ENCODE measurements at places on chromosomes 1 and 21.

DNA sequence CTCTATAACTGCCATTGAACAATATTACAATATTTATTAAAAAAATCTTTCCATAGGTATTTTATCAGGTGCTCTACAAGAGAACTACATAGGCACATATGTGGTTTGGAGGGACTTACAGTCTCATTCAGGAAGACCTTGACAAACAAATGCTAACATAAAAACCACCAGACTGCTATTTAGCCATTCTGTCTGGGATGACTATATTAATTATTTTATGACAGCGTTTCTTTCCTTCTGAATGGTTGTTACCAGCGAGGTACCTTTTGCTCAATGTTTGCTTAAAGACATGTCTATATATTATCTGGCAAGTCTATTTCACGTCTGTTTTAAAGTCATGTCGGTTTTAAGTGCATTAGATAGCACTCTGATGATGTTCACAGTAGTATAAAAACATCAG, 69.7 kb downstream of the RUNX1 start:
- no peak for DNase-seq

- no peak for DNase-seq
Observed at GRCh38 chr1:230376296-230376695, 49.8 kb downstream of the PGBD5 start.

GRCh38 chr1:211217392-211217791, 41.8 kb upstream of the RCOR3 start:
- no peak for DNase-seq

GRCh38 chr21:41967708-41968107, 13.9 kb upstream of the C2CD2 start:
- no peak for DNase-seq

DNA sequence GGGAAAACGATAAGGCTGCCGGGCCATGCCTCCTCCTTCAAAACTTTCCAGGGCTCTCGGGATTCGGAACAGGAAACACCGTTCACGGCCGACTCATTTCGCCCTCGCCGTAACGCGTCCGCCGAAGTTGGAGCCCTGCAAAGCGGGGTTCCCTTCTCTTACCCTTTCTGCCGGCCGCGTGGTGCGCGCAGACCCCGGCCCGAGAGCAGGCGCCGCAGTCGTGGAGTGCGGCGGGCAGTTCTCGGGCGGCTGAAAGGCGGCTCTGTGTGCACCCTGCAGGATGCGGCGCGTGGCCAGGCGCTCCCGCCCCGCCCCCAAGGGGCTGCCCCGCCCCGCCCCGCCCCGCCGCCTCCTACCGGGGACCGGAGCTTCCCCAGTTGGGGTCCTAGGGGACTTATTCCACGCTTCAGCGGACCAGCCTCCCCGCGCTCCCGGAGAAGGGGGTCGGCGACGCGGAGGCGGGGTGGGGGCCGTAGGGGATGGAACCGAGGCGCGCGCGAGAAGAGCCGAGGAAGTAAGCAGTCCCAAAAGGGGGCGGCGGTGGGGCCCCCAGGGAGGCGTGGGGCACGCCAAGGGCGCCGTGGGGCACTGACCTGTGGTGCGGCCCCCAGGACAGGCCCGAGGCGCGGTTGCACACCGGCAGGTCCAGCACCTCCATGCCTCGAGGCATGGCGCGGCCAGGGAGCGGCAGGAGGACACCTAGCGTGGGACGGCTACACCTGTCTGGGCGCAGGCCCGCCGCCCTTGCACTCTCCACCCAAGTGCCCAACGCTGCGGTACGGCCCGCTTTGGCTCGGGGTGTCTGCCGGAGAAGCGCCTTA, at the start of gene MCOLN2:
TSS of gene MCOLN2 (minus strand) at position 268 of the 821 bp plus-strand sequence. CDS start at position 27, 241 bp downstream.
- DNase-seq: peak; percentile 88

DNA sequence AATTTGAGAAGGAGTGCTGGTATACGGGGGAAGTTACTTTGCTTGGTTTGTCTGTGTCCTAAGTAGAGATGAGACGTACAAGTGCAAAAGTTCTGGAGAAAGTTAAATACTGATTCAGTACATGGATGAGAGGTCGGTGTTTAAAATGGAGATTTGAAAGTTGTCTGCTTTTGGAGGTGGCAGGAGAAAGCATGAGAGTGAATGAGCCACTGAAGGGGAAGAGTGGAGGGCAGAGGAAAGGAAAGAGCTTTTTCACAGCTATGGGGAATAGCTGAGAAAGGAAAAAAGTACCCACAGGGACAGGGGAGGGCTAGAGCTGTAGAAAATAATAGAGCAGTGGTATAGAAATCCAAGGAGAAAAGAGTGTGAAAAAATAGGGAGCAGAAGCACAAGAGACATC, 18.1 kb upstream of the CGN start:
- no peak for DNase-seq

DNA sequence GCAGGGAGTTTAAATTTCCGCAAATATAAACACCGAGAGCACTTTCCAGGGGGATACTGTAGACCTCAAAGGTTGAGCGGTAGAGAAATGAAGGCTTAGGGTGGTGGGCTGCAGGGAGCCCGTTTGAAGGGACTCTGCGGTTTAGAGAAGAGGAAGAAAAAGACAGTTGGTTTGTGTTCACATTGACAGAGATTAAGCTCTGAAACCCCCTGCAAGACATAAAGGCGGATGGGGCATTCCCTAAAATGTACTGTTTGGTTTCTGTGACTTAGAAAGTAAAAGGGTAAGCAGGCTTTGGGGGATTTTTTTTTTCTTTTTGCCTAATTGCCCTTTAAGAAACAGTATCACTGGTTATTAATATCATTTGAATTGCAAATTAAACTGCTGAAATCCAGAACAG, 1.3 kb downstream of the KAZN start:
- peak; percentile 74 for DNase-seq

DNA sequence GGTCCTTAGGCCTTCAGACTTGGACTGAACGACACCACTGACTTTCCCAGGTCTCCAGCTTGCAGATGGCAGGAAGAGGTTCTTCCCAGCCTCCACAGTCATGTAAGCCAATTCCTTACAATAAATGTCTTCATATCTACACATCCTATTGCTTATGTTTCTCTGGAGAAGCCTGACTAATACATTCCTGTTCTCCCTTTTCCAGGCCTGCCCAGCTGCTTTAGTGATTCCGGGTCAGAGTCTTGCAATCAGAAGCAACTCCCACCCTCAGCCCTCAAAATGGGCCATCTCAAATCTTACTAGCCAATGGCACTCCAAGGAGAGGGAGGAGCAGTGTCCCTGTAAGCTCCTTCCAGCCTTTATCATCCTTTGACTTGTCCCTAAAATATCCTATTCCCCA, 16.4 kb upstream of the CPT2 start:
- no peak for DNase-seq

DNA sequence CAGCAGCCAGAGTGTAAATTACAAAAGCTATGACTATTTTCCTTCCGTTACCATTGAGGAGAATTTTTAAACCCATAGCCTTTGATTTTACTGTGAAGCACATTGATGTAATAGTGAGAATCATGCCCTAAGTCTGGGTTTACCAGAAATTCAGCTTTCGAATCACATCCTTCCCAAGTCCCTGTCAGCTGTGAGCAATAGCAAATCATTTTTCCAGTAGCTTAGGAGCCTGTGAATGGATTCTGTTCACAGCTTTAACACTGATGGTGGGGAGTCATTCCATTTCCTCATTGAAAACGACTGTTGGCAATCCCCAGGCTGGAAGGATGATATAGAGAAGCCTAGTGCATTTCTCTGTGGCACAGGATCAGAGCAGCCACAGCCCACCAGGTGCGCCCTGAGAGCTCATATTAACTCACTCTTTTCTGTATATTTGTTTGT, 82.2 kb upstream of the C1orf105 start:
- DNase-seq: no peak

DNA sequence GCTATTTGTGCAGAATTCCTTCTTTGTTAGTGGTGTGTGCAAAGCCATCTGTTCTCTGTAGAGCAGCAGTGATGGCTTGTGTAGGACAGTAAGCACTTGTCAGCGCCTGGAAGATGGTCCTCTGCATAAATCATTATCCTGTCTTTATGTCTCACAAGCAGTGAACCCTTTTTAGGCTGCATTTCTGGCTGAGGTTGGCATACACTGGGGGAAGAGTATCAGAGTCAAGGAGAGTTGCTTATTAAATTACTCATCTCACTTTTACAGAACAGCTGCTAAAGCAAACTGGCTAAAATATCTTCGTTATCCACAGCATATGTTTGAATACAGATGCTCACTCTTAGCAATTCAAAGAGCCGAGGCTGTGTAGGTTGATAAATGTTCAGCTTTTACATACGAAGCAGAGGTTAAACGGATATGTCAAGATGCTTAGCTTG, 54.6 kb upstream of the NCAM2 start:
- DNase-seq: no peak

DNA sequence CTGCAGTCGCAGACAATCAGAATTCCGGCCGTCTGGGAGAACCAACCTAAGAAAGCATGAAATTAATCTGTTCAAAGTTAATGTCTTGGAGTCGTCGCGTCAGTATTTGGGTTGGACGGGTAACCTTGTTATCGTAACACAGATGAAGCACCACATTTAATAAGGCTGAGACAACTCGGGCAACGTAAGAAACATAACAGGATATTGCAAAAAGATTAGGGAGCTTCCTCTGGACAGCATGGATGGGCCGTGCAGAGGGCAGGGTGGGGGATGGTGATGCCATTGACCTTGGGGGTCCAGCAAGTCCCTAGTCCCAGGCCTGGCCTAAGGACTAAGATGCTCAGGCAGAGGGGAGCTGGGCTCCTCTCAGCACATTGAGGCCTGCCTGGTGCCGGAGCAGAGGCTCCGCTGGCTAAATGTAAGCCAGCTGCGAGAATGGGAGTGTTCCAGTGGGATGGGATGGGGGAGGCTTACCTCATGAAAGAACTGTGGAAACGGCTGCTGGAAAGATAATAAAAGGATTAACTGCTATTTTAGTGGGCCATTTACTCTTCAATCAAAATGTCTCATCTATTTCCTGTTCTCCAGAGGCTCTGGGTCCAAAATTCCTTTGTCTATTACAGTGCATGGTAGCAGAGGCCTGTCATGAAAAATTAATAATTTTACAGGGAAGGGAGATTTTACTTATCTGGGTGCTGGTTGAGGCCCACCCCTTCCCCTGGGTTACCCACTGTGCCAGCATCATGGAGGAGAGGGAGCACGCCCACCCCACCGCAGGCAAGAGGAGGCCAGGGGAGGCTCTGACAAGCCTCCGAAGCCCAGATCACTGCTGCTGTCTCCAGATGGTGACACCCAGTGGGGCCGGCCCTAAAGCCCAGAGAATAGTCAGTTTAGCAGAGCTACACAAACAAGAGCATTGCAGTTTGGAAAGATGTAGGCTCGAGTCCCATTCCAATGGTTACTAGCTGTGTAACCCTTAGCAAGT, 131.6 kb downstream of the DMRTB1 start:
- DNase-seq: no peak

DNA sequence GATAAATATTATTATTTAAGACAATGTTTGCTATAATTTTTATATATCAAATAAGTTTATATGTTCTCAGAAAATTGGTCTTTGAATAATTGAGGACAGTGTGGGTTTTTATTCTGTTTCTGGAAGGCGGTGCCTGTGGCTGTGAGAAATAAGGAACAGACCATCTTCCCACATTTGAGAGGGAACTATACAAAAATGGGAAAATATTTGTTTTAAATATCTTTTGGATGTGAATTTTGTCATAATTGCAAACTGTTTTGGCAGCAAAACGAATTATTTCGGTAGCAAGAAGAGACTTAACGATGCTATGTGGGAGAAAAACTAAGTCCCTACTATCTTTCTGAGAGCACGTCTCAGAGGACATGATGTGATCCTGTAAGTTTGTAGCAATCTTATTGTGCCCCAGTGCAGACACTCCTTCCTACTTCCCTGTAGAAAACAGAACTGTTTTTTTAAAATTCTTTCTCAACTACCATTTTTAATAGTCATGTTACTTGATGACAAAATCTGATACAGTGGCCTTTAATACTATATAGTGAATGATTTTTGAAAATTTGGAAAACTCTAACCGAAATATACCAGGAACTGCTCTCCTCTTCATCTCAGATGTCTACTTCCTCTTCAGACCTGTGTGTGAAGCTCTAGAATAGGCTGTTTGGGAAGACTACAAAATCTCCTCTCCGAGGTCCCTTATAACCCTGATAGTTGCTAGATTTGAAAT, 25.4 kb downstream of the PTPRC start:
- no peak for DNase-seq

All from GM13977 (cell line).